ENCODE measurements at places on chromosomes 12 and 14.

GRCh38 chr14:64704143-64704742 lies at the start of gene PLEKHG3:
PLEKHG3 (plus strand) TSS chr14:64704424; CDS start chr14:64727632, 23,208 bp downstream.
- no peak for DNase-seq

GRCh38 chr14:102508410-102508773 lies 1.2 kb downstream of the ANKRD9 start:
- DNase-seq = no peak

GRCh38 chr14:61587081-61587713 lies 108.1 kb upstream of the HIF1A start:
- no peak for DNase-seq

DNA sequence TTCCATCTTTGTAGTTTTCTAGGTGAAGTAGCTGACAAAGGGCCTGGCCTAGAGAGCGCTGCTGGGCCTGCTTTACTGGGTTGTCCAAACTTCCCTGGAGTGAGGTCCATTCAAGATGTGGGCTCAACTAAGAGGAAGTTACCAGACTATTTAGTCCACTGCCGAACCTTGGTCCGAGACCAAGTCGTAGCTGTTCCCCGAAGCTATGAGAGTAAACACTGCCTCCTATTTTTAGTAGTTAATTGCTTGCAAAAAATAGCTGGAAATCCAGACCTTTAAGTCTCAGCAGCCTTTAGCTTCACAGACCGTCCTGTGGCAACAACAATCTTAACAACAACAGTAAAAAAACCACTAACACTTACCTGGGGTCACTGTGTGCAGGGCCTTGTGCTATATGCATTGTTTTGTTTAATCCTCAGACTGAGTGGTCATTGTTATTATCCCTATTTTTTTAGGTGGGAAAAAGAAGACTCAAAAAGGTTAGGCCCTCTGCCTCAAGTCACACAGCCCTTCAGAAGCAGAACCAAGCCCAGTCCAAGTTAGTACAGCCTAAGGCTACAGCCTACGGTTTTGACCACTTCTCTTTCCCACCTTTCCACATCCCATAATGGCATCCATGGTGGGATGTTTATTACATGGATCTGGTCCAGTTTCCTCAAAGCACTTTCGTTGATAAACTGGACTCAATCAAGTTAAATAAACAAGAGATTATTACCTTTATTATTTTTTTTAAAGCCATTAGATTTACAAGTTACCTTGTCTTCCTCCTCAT lies 30.6 kb downstream of the SOCS2 start:
- no peak for DNase-seq

DNA sequence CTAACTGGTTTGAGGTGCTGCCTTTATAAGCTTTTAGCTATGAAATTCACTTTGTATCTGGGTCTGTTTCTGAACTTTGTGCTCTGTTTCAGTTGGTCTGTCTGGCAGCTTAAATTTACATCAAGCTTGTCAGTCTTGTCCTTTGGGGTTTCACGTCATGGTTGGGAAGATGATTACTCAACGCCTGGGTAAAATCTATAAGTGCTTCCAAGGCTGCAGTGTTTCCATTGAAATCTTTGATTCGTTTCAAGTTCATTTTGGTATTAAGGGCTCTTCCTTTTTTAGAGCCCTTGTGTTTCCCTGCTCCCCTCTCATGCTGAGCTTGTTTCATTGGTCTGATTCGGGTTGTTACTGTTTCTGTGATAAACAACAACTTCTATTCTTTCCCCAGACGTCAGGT lies 58.2 kb downstream of the FBXW8 start:
- no peak for DNase-seq

GRCh38 chr12:94269316-94269999 lies 121.1 kb downstream of the PLXNC1 start:
- no peak for DNase-seq
